ENCODE measurements at places on chromosomes 4 and X.

DNA sequence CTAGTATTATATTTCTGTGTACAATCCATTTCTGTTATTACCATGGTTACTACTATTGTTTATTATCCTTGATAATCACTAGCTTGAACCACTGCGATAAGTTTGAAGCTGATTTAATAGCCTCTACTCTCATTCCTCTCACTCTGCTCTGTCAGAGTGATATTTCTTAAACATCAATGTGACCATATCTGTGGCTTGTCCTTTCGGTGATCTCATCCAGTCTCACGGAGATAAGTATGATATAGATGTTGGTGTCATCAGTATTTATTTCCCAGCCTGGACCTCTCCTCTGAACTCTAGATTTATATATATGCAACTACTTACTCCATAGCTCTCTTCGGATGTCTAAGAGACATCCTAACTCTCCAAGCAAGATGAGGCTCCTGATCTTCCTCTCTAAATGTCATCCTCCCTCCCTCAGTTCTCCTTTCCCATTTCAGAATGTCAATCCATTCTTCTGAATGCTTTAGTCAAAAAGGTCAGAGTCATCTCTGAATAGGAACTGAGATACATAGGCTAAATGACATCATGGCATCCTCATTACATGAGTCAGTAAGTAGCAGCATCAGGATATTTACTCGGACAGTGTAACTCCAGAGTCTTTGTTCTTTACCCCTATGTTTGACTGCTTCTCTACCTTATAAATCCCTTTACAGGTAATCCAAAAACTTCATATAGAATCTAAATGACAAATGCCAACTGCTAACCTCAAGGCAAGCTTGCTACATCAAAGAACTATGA, 129.5 kb downstream of the PACRGL start:
- DNase-seq: no peak

GRCh38 chrX:33062041-33062440, 149.3 kb downstream of the DMD start:
- DNase-seq: no peak

DNA sequence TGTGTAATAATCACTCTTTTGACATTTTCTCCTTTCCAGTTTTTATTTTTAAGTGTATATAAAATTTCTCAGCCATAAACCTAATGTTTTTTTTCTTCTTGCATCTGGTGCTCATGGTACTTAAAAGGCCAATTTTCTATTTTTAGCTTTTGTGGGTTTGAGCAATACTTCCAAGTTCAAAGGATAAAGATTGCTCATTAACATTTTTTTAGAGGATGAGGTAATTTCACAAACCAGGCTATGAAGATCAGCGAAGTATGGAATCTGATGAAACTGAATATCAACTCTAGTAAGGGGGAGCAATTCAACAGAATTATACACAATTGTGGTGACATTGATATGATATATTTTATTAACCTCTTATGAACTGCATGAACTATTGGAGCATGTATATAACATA, 25.8 kb upstream of the KLHL34 start:
- DNase-seq: peak; percentile 31

GRCh38 chr4:155956461-155956860, 2.8 kb upstream of the CTSO start:
- DNase-seq: no peak

DNA sequence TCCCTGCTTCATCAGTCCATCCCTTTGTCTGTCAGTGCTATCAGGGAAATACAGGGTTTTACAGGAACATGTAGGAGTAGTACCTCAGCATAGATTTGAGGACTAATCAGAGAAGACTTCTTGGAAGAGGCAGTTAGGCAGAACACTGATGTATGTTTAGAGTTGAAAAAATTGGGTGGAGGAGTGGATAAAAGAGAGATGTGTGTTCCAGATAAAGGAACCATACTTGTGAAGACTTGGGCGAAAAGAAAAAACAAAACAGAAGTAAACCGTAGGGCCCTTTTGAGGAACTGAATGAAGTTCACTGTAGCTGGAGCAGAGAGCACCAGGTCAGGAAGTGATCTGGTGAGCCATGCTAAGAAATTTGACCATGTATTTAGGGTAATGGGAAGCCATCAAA, 32.3 kb downstream of the AFF1 start:
- DNase-seq: no peak

DNA sequence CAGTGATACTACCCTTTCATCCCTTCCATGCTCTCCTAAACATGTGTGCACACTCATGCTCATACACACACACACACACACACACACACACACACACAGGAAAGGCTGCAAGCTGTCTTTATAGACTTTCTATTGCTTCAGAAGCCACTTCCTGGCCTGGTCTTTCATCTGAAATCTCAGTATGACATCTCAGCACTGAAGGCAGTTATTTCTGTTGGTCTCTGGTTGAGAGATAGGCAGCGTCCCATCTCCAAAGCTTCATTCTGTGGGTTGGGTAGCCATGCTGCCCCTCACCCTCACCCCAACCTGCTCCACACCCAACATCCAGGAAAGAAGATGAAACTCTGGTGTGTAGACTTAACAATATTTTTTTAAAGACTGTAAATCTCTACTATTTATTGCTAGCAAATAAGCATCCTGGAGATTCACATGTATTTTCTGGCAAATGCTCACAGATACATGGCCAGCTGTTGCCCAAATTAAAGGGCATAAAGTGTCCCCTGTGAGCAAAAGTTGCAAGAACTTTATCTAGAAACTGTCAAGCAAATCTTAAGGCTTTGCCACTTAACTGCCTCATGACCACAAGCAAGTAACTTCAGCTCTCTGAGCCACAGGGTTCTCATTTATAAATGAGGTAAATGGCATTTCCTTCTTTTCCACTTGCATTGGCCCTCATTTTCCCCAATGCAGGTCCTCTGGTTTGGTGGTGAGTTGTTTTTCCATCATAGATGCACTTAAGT, 189.8 kb upstream of the AFF2 start:
- no peak for DNase-seq

GRCh38 chr4:3262208-3263052, 13.5 kb downstream of the MSANTD1 start:
- DNase-seq: no peak
